CD14-positive monocyte (primary cell): ENCODE measurements at places on chromosomes 2 and 18.

GRCh38 chr18:950882-951495 is 46.3 kb downstream of the ADCYAP1 start:
- DNase-seq = no peak

GRCh38 chr18:26057344-26057773 is 33.1 kb downstream of the SS18 start:
- no peak for DNase-seq

DNA sequence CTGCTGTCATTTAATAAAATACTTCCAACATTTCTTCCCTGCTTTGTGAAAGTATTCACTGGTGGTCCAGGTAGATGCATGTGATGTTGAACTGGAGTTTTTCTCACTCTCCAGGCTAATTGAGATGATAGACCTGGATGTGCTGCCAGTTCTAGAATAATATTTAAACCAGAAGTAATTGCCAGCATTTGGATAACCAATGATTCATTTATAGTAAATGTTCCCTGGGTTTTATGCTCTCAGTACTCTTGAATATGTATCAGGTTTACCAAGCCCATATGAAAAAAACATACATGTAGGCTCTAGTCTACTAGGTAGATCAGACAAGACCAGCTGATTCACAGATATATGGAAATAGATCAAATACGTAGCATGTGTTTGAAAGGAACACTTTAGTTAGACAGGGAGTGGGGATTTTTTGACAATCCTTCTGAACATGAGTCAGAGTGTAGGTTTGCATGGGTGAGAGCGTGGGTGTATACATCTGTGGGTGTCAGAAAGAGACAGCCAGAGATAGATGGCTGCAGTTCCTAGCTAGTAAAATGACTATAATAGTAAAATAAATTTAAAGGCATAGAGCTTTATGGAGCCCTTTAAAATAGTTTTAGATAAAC is 115.1 kb downstream of the NAB1 start:
- DNase-seq = no peak

- DNase-seq = no peak
Measured at GRCh38 chr2:11998218-11998617, 251.8 kb downstream of the LPIN1 start.

- DNase-seq = no peak
Measured at GRCh38 chr2:170206805-170207407, 29.0 kb downstream of the MYO3B start.

DNA sequence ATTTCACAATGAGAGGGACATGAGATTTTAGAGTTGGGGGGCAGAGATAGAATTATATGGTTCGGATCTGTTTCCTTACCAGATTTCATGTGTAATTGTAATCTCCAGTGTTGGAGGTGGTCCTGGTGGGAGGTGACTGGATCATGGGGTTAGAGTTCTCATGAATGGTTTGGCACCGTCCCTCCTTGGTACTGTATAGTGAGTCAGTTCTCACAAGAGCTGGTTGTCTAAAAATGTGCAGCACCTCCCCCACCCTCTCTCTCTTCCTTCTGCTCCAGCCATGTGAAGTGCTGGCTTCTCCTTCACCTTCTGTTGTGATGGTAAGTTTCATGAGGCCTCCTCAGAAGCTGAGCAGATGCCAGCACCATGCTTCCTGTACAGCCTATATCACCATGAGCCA is 138.1 kb downstream of the SCG2 start:
- no peak for DNase-seq

GRCh38 chr2:230209422-230210051 is 10.2 kb downstream of the SP110 start:
- DNase-seq = peak; percentile 38

DNA sequence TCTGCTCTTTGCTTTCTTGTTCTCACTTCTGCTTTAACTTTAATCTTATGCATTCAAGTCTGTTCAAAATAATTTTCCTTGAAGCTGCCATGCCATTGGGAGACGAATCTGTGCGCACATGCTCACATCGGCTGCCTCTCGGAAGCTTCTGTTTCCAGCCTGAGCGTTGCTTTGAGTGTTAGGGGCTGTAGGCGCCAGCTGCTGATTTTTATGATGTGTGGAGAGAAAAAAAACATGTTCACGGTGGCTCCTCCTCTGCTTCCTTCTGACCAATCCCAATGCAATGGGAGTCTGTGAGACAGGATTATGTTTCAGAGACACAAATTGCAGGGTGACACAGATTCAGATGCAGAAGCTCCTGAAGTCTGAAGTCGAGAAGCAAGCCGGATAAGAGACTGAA is at the start of gene MC4R:
MC4R (minus strand) TSS at position 180 of the 400 bp plus-strand sequence. CDS start 426 bp downstream, outside the sequence.
- no peak for DNase-seq

DNA sequence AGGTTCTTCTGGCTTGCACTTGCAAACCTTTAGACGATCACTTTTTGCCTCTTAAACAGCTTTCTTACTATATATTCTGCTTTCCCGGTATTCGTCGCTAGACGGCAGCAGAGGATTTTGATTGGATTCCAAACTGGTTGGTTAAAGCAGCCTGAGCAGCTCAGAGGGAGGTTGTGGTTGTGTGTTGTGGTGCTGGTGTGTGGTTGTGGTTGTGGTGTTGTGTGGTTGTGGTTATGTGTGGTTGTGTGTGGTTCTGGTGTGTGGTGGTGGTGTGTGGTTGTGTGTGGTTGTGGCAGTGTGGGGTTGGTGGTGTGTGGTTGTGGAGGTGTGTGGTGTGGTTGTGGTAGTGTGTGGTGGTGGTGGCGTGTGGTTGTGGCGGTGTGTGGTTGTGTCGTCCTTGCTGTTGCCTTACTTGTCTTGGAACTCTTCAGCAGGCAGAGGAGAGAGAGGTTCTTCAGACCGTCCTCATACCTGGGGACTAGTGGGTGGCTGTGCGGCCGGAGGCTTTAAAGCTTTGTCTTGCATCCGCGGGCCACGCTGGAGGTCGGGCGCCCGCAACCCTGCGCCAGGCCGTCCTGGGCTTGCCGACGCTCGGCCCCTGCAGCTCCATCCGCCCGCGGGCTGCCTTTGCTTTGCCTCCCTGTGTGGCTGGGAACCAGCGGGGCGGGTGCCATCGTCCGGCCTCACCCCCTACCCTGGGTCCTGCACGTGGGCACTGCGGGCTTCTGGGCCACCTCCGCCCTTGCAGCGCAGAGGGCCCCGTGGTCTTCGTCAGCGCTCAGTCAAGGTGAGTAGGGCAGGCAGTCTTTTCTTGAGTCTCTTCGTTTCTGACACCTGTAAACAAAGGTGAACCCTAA is 190.8 kb downstream of the ARHGAP28 start:
- no peak for DNase-seq

DNA sequence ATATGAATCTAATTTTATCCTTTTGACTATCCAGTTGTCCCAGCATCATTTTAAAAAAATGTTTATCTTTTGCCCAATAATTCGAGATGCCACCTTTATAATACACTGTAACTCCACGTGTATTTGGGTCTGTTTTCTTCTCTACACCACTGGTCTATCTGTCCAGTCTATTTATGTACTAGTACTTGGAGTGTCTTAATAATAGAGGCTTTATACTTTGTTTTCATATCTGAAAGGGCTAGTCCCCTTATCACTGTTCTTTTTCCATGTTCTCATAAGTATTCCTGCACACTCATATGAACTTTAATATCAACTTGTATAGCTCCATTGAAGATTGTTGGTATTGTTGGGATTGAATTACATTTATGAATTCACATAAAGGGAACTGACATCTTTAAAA is 101.1 kb upstream of the RMP24 start:
- no peak for DNase-seq

- no peak for DNase-seq
Measured at GRCh38 chr2:164747140-164747539, 94.5 kb downstream of the COBLL1 start.

DNA sequence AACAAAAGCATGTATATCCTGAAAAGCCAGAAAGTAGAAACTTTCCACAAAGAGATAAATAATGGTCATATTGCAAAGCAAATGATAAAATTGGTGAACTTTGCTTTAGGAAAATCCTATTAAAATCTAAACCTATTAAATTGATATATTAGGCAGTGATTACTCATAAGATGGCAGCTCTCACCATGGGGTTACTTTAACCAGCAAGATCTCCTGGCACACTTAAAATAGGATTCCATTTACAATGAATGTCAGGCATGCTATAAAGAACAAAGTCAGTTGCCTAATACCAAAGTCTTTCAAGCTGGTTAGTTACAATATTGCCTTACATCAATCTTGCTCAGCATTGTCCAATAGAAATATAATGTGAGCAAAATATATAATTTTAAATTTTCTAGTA is 816.2 kb downstream of the BCL11A start:
- DNase-seq = no peak

GRCh38 chr2:238336793-238337444 is 16.6 kb downstream of the TRAF3IP1 start:
- no peak for DNase-seq

GRCh38 chr18:55221622-55222021 is 262.4 kb upstream of the CCDC68 start:
- DNase-seq = no peak

- DNase-seq = no peak
Measured at GRCh38 chr2:38697116-38697840, 31.4 kb downstream of the GALM start.

DNA sequence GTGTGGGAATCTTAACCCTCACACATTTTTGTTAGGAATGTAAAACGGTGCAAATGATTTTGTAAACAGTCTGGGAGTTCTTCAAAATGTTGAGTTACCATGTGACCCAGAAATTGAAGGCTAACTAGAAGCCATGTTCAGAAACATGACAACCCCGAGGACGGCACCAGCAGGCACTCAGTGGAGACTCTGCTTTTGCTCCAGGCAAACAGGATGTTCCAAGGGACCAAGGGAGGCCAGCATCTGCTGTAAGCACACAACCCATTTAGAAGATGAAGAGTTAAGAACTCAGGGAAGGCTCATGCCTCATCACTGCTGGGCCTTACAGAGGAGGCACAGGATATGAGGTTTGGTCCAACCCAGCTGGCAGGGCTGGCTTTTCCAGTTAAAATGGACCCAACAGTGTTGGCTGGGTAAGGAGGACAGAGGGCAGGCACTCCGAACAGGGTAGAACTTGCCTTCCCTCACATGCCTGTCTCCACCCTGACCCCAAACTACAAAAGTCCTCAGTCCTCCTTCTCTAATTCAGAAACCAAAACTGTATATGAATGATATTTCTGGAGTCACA is 23.6 kb downstream of the PARD6G start:
- no peak for DNase-seq

DNA sequence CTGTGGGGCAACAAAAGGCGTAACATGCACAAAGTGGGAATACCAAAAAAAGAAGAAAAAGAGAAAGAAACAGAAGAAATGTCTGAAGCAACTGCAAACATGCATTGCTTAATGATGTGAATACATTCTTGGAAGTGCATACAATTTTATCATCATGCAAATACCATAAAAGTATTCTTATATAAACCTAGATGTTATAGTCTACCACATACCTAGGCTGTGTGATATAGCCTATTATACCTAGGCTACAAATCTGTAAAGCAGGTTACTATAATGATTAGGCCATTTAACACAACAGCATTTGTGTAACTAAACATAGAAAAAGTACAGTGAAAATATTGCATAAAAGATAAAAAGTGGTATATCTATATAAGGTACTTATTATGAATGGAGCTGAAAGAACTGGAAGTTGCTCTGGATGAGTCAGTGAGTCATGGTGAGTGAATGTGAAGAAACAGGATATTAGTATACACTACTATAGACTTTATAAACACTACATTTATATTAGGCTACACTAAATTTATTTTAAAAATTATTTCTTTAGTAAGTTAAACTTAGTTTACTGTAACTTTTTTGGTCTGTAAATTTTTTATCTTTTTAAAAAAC is 319.4 kb upstream of the KCNH7 start:
- DNase-seq = no peak

DNA sequence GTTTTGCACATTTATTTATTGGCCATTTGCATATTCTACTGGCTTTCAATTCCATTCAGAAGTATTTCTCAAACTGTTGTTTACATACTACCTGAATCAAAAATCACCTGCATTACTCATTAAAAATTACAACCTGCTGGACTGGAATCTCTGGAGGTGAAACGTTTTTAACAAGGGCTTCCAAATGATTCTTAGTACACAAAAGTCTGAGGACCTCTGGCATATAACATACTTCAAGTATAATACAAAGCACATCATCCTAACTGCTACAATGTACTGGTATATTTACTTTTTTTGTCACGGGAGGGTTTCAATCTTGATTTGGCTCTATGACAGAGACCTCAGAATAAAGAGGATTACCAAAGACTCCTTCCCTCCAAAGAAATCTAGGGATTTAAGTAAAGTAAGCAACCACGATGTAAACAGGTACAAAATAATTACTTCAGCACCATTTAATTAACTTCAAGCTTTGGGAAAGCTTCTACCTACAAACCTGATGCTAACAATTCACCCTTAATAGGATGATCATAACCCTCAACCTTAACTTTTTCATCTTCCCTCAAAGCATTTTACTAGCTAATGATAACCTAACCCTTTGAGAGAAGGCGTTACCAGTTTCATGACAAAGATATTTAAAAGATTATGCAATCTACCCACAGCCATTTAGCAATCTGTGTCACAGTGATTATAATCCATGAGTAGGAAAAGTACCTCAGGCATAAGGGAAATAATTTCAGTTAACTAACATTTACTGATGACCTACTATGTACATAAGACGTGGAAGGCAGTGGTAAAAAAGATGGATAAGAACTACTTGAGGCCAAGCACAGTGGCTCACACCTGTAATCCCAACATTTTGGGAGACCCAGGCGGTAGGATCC is 24.7 kb downstream of the ATAD2B start:
- peak; percentile 76 for DNase-seq

- no peak for DNase-seq
Measured at GRCh38 chr2:240465765-240466578, 30.5 kb downstream of the GPC1 start.

GRCh38 chr2:45570671-45571334 is 40.3 kb downstream of the SRBD1 start:
- DNase-seq = peak; percentile 11

GRCh38 chr18:63439334-63439733 is 17.1 kb upstream of the VPS4B start:
- DNase-seq = peak; percentile 63

DNA sequence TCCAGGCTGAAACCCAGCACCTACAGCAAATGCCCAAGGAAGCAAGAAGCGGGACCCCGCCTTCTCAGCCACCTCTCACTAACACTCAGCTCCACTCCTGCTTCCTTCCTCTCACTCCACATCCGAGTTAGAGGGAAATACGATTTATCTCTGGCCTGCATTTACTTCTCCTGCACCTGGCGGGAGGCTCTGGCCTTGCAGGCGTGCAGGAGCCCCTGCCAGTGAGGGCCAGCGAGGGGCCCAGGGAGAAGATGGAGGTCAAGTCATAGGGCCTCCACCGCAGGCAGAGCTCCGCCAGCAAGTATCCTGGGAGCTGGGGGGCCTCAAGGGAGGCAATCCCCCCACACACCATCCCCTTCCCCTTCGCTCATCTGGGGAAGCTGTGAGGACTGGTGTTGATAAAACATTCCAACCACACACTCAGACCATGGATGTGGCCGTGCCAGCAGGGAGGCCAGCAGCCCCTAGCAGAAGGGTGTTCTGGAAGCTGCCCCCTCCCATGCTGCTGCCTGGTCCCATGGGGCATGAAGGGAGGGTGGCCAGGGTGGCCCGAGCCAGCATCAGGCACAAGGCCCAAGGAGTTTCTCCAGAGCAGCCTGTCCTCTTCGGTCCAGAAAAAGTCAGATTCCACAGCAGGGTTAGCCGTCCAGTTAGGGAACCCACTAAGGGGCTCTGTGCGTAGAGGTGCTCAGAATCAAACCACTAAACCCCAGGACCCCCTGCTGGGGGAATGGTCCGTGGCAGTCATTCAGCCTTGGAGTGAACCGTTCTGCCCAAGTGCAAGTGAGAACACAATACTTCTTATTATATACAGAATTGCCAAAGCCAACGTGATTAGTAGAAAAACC is 91.2 kb downstream of the HDAC4 start:
- DNase-seq = no peak

GRCh38 chr2:32947484-32948143 is 861 bp downstream of the LTBP1 start:
- no peak for DNase-seq

- peak; percentile 52 for DNase-seq
Measured at GRCh38 chr2:11692966-11693521, 23.0 kb upstream of the NTSR2 start.
